Adrenal gland (tissue), 19 donors: ENCODE measurements at places on chromosomes 4 and X. TPM values are rescaled to one million over a fixed set of nuclear protein-coding genes. Genes with fewer than 3 reads are reported as not detected.

The GABRB1 gene
- not detected for total RNA-seq

DNA sequence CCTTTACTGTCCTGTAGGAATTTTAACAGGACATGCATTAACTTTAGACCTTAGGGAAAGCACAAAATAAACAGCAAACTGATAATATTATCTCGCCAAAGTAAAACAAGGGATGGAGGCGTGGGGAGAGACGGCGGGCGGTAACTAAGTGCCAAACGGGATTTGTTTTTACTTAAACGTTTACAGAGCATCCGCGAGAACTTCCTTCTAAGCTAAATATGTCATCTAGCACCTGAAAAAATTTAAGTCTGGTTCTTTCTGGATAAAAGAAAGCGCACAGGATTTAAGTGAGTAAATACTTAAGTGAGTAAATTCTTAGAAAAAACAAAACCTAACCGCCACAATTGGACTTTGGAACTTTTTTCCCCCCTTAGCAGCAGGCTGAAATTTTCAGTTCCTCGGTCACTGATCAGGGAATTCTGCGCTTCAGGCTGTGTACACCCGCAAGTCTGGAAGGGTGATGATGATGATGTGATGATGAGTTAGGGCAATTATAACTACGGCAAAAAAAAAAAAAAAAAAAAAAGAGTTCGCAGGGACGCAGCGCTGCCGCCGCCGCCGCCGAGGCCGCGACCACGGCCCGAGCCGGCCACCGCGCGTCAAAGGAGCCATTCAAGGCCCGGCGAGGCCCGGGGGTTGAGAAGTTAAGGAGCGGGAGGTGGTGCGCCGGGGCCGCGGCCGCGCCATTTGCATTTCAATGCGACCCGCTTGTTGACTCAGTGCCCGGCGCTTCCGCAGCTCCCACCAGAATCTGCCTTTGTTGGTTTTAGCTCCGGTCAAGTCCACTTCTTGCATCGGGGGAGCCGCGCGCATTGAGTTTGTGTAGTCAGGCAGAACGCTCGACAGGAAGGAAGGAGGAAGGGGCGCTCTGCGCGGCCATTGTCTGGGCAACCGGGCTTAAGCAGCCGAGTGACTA is 108.8 kb downstream of the SPRY1 start:
- H3K27ac ChIP-seq: peak overlapping the region; percentile 68
- H3K27me3 ChIP-seq: no peaks in the 10 kb centered on the region
- DNase-seq: peak; percentile 43
- peak overlapping the region; percentile 50 for H3K4me3 ChIP-seq

GRCh38 chr4:4328840-4329239 is 38.8 kb downstream of the ZBTB49 start:
- no peaks in the 10 kb centered on the region for H3K27me3 ChIP-seq
- H3K36me3 ChIP-seq: no peaks in the 10 kb centered on the region
- no peaks in the 10 kb centered on the region for H3K4me1 ChIP-seq
- DNase-seq: no peak

The AMTN gene
- total RNA-seq: not detected

The GYG2 gene
- total RNA-seq: 13.4 TPM

GRCh38 chr4:105280338-105281123 is 133.9 kb downstream of the TET2 start:
- H3K27ac ChIP-seq: no peak overlapping the region
- H3K36me3 ChIP-seq: peaks cover 10% of the 10 kb centered on the region
- no peak for DNase-seq
- no peak overlapping the region for H3K4me3 ChIP-seq
- no peaks in the 10 kb centered on the region for H3K27me3 ChIP-seq
- H3K4me1 ChIP-seq: no peaks in the 10 kb centered on the region

DNA sequence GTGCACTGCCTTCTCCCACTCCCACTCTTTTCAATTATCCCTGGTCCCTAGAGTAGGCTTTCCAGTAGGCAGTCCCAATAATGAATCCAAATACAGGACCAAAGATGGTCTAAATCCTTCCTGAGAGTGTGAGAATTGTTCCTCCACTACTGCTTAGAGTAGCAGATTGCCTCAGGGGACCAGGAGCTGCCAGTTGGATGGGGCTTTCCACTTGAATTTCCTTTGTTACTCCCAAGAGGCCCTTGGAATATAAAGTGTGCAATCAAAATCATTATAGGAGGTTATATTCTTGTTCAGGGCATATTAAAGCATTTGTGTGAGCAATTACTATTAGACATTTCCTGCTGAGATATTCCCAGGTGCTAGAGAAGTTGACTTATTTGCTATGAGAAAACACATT is 156.6 kb upstream of the TLL1 start:
- no peaks in the 10 kb centered on the region for H3K36me3 ChIP-seq
- H3K4me3 ChIP-seq: no peak overlapping the region
- no peaks in the 10 kb centered on the region for H3K4me1 ChIP-seq
- DNase-seq: no peak
- no peaks in the 10 kb centered on the region for H3K27me3 ChIP-seq
- H3K27ac ChIP-seq: no peak overlapping the region

- H3K27me3 ChIP-seq: no peaks in the 10 kb centered on the region
- no peak overlapping the region for H3K27ac ChIP-seq
- DNase-seq: no peak
Observed at GRCh38 chr4:114811564-114812301, 213.1 kb downstream of the UGT8 start.

The SPOCK3 gene
- 11.7 TPM for total RNA-seq

The CT45A3 gene
- total RNA-seq: not detected

The UGT8 gene
- 0.78 TPM for total RNA-seq

- H3K27ac ChIP-seq: no peak overlapping the region
- H3K36me3 ChIP-seq: no peaks in the 10 kb centered on the region
- no peaks in the 10 kb centered on the region for H3K27me3 ChIP-seq
- DNase-seq: no peak
Observed at GRCh38 chr4:133776961-133777360, 424.6 kb downstream of the PABPC4L start.

The PDGFC gene
- 32.2 TPM for total RNA-seq

GRCh38 chrX:65740909-65741308 is 73.5 kb downstream of the MSN start:
- peaks cover 63% of the 10 kb centered on the region for H3K36me3 ChIP-seq
- no peak overlapping the region for H3K27ac ChIP-seq
- H3K4me3 ChIP-seq: no peak overlapping the region

The GPR50 gene
- 0.06 TPM for total RNA-seq

- DNase-seq: no peak
- H3K27me3 ChIP-seq: no peaks in the 10 kb centered on the region
Observed at GRCh38 chr4:103773691-103774231, 54.0 kb upstream of the TACR3 start.

The SPIN4 gene
- total RNA-seq: 4.9 TPM

The ERCC6L gene
- 0.14 TPM for total RNA-seq

GRCh38 chrX:31092970-31093638 is 21.3 kb upstream of the FTHL17 start:
- no peak overlapping the region for H3K4me3 ChIP-seq
- H3K27ac ChIP-seq: no peak overlapping the region
- peaks cover 9% of the 10 kb centered on the region for H3K27me3 ChIP-seq
- DNase-seq: no peak

DNA sequence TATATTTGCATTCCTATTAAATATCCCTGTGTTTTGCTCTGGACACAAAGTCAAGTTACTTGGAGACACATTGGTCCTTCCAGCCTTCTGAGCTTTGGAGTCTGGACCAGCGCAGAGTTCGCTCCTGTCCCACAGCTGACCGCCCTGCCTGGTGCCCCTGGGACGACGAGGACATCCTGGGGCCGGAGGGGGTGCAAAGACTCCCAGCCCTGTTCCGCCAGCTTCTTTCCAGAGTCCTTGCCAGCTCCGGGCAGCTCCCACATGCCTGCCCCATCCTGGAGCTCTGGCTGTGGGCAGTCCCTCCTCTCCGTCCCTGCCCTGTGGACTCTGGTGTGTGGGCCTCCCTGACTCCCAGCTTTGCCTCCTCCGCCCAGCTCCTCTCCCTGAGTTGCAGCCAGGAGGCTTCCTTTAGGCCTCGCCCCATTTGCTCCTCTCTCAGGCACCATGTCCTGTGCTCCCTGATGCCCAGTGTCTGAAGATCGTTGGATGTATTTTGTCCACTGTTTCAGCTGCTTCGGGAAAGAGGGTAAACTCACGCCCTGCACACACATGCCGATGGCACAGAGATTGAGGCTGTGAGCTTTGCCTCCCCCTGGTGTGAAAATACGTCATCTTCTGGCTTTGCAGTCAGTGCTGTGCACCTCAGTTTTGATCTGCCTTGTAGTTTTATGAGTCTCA is 4.9 kb upstream of the PCGF3 start:
- no peak for DNase-seq
- H3K27ac ChIP-seq: no peak overlapping the region
- H3K36me3 ChIP-seq: no peaks in the 10 kb centered on the region
- no peaks in the 10 kb centered on the region for H3K4me1 ChIP-seq
- no peaks in the 10 kb centered on the region for H3K27me3 ChIP-seq

DNA sequence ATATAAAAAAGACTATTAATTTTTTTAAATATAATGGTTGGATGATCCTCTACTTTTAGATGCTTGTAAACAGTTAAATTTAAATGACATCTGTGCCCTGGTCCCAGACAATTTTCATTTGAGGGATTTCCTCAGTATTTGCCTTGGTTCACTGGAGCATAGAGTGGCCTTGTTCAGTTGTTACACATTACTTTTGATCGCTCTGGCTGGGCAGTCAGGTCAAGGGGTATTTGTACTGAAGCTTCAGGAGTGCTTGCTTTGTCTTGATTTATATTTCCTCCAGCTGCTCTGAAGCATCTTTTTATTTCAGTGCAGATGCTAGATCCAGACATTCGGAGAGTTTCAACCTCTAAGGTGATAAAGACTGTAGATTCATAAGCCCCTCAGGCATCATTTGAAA is 50.0 kb downstream of the COMMD8 start:
- H3K27me3 ChIP-seq: no peaks in the 10 kb centered on the region
- H3K36me3 ChIP-seq: no peaks in the 10 kb centered on the region
- no peak for DNase-seq
- no peaks in the 10 kb centered on the region for H3K4me1 ChIP-seq

DNA sequence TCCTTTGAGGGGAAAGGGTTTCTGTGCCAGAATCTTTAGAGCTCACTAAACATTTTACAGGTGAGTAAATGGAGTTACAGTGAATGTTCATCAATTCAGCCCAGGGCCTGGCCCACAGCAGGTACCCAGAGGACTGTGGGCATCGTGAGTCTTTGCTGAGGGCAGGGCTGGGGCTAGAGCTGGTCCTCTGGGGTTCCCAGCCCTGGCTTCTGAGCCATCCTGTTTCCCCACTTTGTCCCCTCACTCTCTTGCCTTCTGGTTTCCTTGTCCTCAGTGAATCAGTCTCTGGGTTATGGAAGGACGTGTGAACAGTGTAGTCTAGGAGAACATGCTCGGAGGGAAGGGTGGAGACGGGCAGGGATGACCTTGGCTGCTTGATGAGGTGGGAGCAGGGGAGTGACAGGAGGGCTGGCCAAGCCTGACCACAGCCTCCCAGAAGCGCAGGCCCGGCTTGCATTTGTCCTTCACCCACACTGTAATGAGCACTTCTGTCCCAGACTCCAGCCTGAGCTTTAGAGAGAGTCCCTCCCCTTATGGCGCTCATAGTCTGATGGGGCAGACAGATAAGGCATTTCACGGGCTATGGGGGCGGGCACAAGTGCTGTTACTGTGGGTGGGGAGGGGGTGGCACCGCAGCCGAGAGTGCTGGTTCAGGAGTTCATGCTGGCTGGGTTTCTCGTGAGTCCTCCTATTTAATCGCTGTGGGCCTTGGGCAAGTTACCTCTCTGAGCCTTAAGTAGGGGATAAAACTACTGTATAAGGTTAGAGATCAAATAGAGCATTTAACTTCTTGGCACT is 17.3 kb downstream of the TBC1D14 start:
- peak overlapping the region; percentile 81 for H3K27ac ChIP-seq
- no peaks in the 10 kb centered on the region for H3K27me3 ChIP-seq
- H3K4me3 ChIP-seq: no peak overlapping the region
- H3K36me3 ChIP-seq: no peaks in the 10 kb centered on the region
- DNase-seq: peak; percentile 94

GRCh38 chr4:147991543-147992283 is 259.8 kb downstream of the ARHGAP10 start:
- no peaks in the 10 kb centered on the region for H3K27me3 ChIP-seq
- DNase-seq: no peak
- no peak overlapping the region for H3K27ac ChIP-seq
- no peaks in the 10 kb centered on the region for H3K36me3 ChIP-seq
- H3K4me1 ChIP-seq: peaks cover 5% of the 10 kb centered on the region

DNA sequence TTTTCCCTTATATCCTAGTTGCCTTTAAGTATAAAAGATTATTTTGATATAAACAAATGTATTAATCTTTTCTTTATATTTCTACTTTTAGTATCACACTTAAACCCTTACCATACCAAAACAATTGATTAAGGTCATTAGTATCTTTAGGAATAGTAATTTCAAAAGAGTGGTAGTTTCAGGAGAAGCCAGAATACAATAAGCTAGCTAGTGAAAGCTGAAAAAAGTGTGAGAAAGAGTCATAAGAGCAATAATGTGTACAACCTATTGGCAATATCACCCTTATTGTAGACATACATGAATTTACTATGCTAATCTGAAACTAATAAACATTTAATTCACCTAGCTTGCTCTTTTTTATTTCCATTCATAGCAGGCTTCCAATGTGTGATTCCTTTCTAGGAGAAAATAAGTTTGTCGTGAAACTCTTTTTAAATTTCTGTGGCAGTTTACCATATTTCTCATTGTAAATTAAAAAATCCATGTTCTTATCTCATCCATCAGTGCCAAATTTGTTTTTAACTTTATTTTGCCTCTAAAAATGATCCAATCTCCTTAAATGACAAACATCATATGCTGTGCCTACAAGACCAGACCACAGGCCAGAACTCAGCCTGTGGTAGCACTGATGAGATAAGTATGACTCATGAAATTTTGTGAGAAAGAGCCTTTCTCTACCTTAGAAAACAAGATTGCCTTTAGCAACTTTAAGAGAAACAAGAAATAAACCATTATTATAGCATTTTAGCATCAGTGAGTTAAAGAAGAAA is 8.1 kb downstream of the NEK1 start:
- H3K27ac ChIP-seq: peak overlapping the region; percentile 26
- peaks cover 10% of the 10 kb centered on the region for H3K4me1 ChIP-seq
- no peak overlapping the region for H3K4me3 ChIP-seq
- no peak for DNase-seq
- H3K36me3 ChIP-seq: peaks cover 4% of the 10 kb centered on the region

DNA sequence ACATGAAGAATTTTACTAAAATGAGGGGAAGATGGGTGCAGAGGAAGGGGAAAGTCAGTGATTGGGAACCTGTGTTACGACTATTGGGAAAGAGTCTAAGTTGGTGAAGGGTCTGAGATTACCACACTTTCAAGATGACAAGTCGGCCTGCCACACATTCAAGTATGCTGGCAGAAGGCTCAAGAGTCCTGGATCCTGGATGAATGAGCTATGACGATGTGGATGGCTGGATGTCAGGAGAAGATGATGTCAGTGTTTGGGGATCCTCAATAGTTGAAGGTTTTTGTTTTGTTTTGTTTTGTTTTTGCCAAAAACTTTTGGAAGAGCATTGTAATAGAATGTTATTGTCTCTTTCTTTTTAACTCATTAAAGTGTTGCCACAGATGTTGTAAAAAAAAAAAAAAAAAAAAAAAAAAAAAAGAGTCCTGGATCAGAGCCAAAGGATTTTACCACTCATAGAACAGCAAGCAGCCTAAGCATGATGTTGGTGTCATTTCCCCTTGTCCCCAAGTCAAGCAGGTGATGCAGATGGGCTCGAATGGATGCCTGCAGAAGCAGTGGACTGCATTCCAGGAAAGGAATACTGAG is 120.6 kb downstream of the REELD1 start:
- no peaks in the 10 kb centered on the region for H3K36me3 ChIP-seq
- H3K27ac ChIP-seq: no peak overlapping the region
- no peak overlapping the region for H3K4me3 ChIP-seq
- peaks cover 11% of the 10 kb centered on the region for H3K4me1 ChIP-seq
